ENCODE measurements at places on chromosomes 13 and 19.

GRCh38 chr13:109922518-109922917 is 136.1 kb upstream of the IRS2 start:
- no peak for DNase-seq

- no peak for DNase-seq
Observed at GRCh38 chr13:98976941-98977340, 923 bp downstream of the DOCK9 start.

DNA sequence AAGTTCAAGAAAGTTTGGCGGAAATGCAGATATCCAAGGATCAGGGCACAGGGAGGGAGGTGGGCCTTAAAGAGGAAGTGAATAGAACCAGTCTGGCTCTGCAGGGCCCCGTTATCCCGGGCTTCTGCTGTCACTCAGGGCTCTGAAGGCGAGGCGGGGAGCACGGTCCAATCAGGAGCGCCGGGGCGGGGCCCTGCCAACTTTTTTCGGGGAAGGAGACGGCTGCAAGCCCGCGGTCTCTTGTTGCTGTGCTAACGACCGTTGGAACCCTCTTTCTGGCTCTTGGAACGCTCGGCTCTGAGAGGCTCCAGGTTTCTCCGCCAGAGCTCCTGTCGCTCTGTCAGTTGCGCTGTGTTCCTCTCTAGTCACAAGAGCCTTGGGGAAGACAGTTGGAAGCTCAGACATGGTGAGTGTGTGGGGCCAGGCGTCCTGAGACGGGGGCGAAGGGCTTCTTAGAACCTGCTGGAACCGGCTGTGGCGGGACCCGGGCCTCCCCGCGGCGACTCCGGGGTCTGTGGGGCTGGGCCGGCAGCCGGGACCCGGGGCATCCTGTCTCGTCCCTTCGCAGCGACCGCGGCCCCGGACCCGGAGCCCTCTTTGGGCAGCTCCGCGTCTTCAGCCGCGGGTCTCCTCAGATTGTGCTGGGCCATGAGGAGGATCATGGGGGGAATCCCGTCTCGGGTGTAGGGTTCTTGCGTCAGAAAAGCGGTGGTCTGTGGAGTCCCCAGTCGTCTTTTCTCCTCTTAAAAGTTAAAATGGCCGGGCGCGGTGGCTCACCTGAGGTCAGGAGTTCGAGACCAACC is 27.7 kb downstream of the ZNF844 start:
- peak; percentile 66 for DNase-seq

DNA sequence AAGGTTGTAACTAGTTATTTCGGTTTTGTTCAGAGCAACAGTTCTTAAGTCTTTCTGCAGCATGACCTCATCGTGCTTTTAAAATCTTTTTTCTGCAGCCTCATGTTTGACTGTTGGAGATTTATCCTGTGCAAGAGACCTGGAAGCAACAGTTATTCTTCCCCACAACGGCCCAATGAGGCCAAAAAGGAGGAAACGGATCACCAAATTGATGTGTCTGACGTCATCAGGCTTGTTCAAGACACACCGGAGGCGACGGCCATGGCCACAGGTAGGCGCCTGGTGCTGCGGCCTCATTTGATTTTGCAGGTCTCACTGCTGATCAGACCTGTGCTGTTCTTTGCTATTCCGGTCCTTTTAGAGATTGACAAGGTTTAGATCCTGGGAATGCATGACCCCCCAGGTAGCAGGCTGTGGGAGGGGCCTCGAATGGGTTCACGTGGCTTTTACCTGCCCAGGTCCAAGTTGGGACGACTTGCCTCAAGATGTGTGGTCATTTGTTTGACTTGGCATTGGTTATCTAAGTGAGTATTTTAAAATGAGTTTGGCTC is 66.8 kb upstream of the MCF2L start:
- DNase-seq: no peak

- no peak for DNase-seq
Observed at GRCh38 chr13:36430247-36431203, 1.8 kb upstream of the CCNA1 start.

GRCh38 chr13:45178349-45179162 is 22.3 kb downstream of the KCTD4 start:
- DNase-seq: no peak

DNA sequence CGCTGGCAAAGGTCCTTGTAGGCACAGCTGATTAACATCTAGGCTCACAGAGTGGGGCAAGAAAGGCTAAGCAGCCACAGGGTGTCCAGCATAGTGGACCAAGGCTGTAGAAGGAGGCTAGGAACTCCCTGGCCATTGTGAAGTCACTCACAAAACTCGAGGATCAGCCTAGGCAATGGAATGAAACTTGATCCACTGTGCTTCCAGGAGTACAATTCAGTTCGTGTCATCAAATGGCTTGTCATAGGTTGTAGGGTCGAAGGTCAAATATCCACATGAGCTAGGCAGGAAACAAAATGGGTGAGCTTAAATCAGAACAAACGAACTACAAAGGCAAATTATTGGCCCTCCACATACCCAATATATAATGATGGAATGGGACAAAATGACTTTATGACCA is 4.4 kb upstream of the FAM187B start:
- DNase-seq: no peak

DNA sequence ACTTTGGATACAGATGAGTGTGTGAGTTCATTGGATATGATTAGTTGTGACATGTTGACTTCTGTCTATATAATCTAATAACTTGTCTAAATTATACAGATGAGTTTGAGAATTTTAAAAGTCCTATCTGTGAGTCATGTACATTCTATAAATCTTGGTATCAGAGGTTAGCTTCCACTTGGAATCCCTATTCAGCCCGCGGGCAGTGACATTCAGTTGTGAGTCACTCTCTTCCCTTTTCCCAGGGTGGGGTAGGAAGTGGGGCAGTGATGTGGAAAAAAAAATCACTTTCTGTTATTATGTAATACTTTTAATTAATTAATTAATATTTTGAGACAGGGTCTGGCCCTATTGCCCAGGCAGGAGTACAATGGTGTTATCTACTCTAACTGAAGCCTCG is 33.0 kb upstream of the ZNF808 start:
- DNase-seq: no peak

- DNase-seq: no peak
Observed at GRCh38 chr13:107649079-107649478, 566.3 kb downstream of the LIG4 start.

- DNase-seq: no peak
Observed at GRCh38 chr19:44539991-44540390, 10.5 kb upstream of the CEACAM20 start.

DNA sequence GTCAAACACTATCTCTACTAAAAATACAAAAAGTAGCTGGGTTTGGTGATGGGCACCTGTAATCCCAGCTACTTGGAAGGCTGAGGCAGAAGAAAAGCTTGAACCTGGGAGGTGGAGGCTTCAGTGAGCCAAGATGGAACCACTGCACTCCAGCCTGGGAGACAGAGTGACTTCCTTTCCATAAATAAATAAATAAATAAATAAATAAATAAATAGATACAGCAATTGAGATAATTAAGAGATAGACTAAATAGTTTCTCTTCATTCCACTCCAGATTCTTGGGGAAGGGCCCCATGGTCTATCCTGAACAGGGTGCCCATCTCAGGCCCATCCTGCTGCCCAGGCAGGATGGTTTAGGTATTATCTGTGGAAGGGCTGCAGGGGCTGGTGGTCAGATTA is 24.0 kb upstream of the FARP1 start:
- DNase-seq: no peak

- no peak for DNase-seq
Observed at GRCh38 chr19:246551-246950, 44.7 kb downstream of the PLPP2 start.

- no peak for DNase-seq
Observed at GRCh38 chr19:50837300-50837699, 3.9 kb upstream of the KLK15 start.

DNA sequence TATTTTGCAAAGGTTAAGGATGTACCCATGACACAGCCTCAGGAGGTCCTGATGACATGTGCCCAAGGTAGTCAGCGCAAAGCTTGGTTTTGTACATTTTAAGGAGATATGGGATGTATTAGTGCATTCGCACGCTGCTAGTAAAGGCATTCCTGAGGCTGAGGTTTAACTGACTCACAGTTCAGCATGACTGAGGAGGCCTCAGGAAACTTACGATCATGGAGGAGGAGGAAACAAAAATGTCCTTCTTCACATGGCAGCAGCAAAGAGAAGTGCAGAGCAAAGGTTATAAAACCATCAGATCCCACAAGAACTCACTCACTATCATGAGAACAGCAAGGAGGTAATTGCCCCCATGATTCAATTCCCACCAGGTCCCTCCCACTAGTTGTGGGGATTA is 1017.4 kb downstream of the EFNB2 start:
- DNase-seq: no peak

DNA sequence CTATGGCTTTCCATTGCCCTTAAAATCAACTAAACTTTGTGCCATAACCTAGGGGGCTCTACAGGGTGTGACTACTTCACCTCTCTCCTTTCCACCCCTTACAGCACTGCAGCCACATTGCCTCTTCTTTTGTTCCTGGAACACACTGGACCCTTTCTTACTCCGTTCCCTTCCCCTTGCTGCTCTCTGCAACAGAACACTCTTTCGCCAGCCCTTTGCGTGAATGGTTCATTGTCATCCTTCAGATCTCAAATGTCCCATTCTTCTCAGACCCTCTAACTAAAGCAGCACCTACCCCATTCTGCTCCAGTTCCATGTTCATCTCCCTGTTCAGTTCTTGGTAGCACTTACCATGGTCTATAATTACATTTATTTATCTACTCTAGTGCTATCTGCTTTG is 208.3 kb downstream of the OXGR1 start:
- no peak for DNase-seq

DNA sequence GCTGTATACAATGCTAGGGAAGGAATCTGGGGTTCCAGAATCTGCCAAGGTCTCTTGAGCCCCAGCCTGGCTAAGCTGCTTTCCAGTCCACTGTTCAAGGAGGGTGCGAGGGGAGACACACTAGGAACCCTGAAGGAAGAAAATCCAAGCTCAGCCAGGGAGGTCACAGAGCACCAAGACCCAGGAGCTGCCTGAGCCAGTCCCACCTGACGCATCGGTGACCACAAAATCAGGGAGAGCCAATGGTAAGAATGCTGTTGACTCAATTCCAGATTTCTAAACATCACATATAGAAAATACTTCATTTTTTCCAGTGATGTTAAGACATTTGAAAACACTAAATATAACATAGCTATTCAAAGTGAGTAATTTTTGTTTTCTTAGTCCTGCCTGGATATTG is 50.1 kb downstream of the CEP89 start:
- DNase-seq: no peak

DNA sequence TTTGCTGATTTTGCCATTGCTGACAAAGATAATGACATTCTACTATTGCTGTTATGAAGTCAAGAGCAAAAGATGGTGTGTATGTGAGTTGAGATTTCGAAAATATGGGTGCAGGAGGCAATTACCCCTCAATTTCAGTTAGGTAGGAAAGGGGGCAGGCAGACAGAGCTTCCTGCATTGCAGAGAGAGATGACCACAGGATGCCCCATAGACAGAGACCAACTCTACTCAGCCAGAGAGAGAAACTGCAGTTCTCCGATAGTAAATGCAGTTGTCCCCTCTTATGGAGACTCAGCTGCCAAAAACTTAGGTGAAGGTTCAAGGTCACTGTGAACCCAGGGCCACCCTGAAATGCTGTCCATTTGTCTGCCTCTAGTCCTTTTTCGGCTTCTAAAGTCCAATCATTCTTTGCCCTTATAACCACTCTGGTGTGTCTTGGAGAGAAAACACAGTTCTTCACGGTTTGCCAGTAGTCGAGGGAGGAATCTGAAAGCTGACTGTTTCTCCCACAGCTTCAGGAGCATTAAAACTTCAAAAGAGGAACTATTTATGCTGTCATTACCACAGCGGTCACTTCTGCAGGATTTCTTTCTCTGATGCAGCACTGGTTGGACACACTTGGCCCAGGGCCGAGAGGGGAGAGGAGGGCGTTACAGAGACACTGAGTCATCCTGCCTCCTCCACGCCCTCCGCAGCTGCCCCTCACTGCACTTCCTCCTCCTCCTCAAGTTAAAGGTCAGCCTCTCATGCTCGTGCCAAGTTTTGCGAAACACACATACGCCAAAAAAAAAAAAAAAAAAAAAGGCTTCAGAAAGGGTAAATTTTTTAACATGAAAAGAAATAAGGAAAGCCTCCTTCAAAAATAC is 264.3 kb downstream of the FOXO1 start:
- DNase-seq: peak; percentile 11

GRCh38 chr19:54633401-54633800 is 3.1 kb downstream of the LILRB1 start:
- no peak for DNase-seq

- no peak for DNase-seq
Observed at GRCh38 chr19:34500656-34501120, 19.1 kb downstream of the WTIP start.

Data from stimulated activated CD4-positive, alpha-beta T cell treated with anti-CD3 and anti-CD28 coated beads, Interleukin-12 subunit alpha, Interleukin-12 subunit beta, amount 100 ng/mL, for 4 hours (primary cell).